ENCODE measurements at places on chromosomes 6 and 20.

- DNase-seq: no peak
Measured at GRCh38 chr6:94349227-94349626, 929.9 kb upstream of the EPHA7 start.

DNA sequence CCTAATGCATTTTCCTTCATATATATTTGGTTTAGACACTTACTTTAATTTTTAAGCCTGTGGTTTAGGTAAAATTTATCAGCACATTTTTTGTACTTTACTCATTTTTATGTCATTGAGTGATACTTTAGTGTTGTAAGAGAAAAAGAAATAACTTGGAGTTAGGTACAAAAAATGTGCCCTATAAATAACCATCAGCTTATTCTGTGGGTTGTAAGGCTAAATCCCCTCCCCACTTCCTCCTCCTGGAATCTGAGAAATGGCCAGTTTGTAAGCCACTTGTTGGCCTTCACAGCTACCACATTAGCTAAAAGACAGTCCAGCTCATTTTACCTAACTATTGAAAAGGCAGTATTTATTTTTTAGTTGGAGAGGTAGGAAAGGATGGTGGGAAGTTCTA lies 576.3 kb downstream of the PKHD1 start:
- no peak for DNase-seq

DNA sequence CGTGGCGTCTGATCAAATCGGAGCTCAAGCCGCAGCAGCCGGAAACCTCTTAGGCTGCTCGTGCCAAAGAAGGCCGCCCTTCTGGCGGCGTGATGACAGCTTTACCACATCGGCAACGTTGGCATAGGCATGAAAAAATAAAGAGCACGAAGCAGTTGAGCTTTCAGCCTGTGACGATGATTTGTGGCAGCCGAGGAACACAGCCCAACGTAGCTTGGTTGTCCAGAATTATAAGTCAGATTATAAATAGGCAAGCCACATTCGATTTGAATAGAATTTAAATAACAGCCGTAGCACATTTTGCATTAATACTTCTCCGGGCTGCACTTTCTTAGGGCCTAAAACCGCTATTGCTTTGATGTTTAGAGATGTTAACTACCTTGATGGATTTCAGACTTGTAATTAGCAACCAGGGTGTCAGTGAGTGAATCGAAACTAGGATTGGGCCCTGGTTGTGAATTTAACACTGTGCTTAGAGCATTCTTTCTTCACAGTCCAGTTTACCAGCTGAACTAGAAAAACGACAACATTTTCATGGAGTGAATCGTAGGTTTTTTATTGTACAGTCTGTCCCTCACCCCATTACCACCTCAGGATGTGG lies 864 bp upstream of the BCLAF1 start:
- DNase-seq: peak; percentile 60

- no peak for DNase-seq
Measured at GRCh38 chr6:36131511-36132245, 1.4 kb downstream of the MAPK13 start.

DNA sequence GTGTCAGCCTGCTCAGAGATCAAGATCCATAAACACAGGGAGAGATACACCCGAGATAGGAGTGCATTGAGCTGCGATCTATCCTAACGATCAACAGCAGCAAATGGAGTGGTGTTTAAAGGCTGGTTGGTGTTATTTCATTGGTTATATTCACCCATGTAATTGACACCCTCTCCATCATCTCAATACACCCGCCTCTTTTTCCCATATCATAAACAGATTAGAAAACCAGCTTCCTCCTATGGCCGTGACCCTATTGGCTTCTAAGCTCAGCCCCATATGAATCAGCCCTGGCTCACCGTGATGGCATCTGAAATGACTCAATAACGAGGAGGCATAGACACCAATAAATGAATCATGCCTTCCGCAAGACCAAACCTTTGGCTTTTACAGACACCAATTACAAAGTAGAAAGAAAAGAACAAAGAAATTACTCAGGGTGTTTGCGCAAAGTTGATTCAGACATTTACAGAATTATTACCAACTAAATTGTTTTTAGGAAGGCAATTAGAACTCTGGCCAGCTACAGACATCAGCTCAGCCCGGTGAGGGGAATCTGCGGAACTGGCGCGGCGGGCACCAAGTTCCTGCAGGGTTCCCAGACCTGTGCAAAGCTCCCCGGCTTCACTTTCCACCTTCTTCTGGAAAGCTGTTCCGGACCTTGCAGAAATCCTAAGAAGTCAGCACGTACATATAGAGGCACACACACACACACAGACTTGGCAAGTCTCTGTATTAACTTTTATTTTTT lies 11.5 kb downstream of the PMEPA1 start:
- no peak for DNase-seq

DNA sequence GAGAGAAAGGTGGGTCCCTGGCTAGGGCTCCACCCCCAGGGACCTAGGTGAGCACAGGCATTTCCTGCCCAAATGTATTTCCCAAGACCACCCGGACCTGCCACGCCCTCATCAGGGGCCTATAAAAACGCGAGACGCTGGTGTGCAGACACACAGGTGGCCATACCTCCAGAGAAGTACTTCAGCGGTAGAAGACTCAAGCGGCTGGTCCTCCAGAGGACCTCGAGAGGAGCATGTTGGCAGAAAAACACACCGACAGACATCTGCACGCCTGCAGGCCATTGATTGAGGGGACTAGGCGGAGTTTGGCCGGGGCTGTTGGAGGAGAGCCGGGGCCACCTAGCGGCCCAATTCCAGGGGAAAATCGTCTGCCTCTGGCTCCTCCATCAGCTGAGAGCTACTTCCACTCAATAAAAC lies 695.8 kb upstream of the MMS22L start:
- DNase-seq: no peak

- DNase-seq: no peak
Measured at GRCh38 chr6:134830194-134830593, 119.7 kb downstream of the ALDH8A1 start.

DNA sequence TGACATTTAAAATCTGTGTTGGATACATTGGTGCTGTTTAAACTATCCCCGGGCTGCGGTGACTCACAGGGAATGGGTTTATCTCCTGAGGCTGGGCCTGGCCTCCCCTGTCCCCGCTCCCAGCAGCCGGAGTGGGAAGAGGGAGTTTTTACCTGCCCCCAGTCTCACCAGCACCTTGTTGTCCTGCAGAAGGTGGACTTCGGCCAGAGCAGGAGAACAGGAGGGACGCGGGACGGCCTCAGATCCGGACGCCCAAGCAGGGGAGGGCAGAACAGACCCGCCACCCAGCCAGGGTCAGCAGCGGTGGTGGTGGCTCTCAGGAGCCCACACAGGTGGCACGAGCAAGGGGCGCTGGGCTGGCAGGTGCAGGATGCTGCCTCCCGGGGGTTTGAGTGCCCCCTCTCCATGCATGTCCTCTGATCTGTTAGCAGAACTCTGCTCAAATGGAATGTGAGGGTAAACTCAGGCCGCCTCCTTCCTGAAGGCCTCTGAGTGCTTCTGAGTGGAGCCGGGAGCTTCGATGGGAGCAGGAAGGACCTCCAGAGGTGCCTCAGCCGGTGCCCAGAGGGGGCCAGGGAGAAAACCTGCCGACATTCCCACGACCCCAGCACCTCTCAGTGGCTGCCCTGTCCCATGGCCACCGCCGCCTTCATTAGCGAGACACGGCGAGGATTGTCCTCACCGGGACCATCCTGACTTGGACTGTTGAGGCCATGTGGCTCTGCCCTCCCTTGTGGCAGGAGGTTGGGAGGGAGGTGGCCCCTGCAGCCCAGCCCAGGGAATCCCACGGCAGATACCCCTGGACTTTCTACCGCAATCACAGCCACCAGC lies 43.4 kb upstream of the MRGBP start:
- DNase-seq: no peak

DNA sequence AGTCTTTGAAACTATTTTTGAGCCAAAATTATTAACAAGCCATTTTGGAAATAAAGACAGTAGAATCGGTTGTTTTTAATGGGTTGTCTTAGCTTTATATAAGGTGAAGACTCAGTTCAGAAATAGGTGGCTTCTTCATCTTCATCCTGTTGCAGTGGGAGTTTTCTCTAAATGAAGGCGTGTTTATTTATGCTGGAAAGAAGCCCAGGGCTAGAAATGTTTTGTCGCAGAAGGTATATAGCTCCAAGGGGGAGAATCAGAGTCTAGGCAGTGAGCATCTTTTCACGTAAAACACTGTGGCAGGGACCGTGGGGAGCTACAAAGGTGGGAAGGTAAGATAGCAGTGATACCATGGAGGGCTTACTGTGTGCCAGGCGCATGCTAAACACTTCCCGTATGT lies 34.3 kb downstream of the FARS2 start:
- no peak for DNase-seq

DNA sequence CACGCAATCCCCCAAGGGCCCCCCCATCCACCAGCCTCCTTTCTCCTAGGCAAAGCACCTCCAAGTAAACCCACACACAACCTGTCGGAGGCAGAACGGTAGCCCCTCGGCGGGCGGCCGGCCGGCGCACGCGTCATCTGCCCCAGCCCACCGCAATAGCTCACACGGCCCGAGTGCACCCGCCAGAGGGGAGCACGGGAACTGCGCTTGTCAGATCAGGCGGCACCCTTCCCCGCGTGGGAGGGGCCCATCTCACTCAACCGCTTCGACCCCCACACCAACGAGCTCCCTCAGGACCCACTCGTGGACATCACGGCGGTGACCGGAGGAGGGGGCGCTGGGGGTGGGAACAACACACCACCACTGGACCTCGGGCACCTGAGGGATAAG lies 767.9 kb upstream of the DEFB115 start:
- DNase-seq: no peak

DNA sequence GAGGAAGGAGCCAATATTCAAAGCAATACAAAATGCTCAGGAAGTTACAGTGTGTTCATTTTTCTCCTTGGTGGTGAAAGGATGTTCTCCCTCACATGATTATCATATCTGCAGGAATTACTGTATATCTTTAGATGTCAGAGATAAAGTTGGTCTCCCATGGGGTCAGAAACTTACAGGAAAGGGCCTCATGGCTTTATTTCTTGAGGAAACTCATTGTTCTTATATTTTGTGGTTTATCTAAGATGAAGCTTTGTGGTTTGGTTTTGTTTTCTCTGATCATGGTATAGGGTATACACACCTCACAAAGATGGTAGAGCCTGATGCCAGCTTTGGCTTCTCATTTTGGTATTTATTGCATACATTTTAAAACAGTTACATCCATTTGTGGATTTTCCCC lies 100.5 kb upstream of the STXBP5 start:
- DNase-seq: no peak

- DNase-seq: no peak
Measured at GRCh38 chr6:134035823-134036296, 16.6 kb downstream of the SLC2A12 start.

- no peak for DNase-seq
Measured at GRCh38 chr6:123515715-123516114, 121.0 kb downstream of the TRDN start.

GRCh38 chr6:21846541-21847451 lies 253.2 kb downstream of the SOX4 start:
- DNase-seq: no peak
